GOT3 (cell line): ENCODE measurements at places on chromosomes 3 and 15.

- no peak for DNase-seq
These were observed 62.8 kb downstream of the SLCO2A1 start for GRCh38 chr3:133966954-133967353.

DNA sequence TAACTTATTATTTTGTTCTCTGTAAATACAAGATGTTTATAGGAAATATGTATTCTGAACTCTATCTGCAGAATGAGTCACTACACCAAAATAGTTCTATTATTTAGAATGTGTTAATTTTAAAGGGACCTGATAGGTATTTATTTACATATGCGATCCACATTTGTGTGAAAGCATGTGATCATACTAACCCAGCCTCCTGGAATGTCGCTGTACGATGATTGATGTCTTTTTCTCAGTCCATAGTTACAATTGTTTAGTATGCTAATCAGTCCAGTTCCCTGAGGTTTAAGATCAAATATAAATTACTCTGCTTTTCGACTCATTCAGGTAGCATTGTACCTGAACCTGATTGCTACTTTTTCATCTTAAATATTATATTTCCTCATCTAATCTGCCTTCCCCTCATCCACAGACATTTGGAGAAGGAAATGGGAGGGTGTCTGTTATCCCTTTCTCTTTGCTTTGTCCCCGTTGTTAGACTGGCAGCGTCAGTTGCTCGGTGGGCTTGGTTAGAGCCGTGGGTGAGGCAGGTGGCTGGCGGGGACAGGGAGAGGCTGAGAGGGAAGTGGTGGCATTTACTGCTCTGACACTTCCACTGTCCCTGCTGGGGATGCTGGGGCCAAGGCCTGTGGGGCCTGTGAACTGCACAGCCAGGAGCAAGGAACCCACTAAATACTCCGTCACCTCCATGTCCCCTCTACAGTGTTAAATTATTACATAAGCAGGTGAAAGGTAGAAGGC lies 27.8 kb upstream of the NR2E3 start:
- no peak for DNase-seq

DNA sequence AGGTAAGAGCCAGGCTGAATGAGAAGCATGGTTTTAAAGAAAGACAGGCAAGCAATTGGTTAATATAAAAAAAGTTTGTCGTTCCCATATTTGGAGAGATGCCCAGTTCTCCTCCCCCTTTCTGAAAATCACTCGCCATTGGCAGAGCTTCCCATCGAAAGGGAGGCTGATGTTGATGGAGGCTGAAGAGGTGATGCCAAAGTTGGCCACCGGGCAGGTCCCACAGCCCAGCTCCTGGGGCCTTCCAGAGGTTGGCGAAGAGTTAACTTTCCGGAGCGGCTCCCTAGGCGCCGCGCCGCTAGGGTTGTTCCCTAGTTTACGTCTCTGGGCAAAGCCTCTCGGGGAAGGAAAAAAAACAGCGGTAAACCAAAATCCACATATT lies 793 bp downstream of the PCOLCE2 start:
- no peak for DNase-seq

DNA sequence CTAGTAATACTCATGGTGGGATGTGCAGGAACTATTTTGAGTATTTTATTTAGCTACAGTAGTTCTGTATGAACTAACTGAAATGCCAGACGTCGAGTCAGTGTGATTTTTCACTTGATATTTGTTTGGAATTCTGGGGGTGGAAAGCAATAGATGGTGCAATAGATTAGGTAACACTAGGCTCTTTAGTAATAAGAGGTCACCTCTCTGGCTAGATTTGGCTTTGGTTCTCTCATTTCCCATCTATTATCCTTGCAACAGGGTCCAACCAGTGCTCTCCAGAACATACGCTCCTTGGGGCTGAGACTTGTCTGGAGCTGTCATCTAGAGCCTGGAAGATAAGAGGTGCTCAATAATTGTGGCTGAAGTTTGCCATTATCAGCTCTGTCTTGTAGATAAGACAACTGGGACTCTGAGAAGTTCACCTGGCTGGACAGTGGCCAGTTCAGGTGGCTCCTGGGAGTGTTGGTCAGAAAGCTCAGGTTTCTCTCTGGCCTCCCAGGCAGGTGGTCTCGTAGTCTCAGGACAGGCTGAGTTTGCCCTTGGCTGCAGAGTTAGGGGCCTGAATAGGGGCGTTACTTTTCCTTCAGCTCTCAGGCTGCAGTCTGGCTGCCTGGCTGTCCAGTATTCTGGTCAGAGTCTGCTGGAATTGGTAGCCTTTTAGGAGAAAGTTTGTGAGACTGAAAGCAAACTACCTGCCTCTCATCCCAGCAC lies 277.5 kb upstream of the RGMA start:
- no peak for DNase-seq

DNA sequence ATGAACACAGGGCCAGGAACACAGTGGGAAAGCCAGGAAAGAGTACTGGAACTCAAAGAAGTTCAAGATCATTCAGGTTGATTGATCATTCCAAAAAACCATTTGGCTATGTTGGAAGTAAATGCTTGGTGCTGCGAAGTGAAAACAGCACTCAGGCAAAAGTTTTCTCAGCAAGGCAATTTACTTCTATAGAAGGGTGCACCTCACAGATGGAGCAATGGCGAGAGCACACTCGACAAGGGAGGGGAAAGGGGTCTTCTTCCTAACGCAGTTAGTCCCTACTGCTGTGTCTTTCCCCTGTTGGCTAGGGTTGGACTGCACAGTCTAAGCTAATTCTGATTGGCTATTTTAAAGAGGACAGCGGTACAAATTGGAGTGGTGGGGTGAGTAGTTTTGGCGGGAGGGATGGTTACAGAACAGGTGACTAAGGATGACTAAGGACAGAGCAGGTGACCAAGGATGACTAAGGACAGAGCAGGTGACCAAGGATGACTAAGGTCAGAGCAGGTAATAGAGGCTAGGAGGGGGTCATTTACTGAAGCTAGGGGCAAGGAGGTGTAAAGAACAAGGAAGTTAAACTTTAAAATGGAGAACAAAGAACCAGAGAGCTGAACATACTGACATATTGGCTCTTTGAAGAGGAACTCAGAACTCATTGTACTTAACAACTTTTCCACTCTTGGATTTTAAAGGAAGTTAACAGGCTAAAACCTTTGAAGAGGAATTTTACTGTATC lies 43.3 kb downstream of the HOMER2 start:
- DNase-seq, result no peak

GRCh38 chr15:76342058-76342381 lies 5.4 kb downstream of the ISL2 start:
- DNase-seq, result no peak

- no peak for DNase-seq
These were observed 486.9 kb upstream of the ADAMTS9 start for GRCh38 chr3:65174713-65175112.

GRCh38 chr3:195540511-195540910 lies 2.6 kb downstream of the PPP1R2 start:
- DNase-seq, result no peak

DNA sequence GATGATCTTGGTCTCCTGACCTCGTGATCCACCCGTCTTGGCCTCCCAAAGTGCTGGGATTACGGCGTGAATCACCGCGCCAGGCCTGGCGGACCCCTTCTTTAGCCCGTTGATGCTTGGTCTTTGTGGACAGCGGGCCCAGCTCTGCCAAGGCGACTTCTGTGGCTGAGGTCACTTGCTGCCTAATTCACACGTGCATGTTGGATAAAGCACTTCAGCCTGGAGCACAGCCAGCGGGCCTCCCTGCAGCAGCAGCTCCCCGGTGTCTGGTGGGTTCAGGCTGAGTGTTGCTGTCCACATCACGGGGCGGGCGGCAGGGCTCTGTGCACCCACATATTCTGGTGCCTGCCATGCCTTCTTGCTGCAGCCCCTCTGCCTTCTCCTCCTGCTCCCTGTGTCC lies 88.4 kb downstream of the DGKG start:
- no peak for DNase-seq
